ENCODE measurements at places on chromosomes 1 and 21. TPM values are rescaled to one million over a fixed set of nuclear protein-coding genes. Genes with fewer than 3 reads are reported as not detected.

Gene IL10
- total RNA-seq, result not detected

DNA sequence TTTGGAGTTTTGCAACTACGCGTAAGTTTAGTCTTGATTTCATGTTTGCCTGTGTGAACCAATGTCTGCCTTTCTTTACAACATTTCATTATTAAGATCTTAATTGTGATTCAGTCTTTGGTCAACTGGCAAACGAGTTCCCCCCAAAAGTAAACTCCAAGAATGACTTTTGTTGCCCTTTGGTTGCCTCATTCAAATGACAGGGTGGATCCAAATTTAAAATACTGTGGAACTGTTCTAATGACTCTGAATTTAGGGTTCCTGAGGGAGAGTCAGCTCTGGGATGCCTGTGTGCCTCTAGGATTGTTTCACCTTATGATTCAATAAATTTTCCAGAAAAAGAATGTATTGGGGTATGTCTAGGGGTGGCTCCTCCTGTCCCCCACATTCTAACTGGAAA, 105.3 kb downstream of the KCNN3 start:
- no peak for DNase-seq

Gene ALG14
- 1.3 TPM for total RNA-seq

DNA sequence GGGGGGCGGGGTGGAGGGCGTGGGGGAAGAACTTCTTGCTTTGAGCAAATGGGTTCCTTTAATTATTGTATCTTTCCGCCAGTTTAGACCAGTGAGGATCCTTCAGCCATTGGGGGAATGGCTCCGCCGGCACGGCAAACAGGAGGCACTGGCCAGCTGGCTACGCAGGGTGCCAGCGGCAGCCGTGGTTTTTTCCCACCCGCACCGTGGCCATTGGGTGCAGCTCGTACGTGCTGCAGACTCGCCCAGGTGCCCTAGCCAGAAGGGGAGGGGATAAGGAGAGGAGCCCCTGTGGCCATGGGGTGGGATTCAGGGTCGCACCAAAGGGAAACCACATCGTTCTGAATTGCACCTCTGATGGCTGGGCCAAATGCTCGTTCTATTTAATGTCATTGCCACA, 65.6 kb downstream of the RGSL1 start:
- DNase-seq, result no peak

DNA sequence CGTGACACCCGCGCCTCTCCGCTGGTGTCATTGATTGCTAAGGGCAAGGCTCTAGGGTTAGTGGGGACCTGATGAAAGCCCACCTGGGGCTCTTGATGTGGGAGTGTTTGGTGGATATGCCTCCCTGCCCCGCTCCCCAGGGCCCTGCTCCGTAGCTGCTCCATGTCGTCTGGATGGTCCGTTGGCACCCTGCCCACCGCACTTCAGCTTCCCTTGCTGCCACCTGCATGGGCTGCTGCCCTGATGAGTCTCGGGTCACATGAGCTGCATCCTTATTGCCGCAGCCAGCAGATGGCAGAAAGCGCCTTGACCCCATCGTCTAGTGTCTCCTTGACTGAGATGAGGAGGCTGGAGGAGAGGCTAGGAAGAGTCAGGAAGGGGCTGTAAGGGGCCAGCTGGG, 439.4 kb downstream of the CAMTA1 start:
- DNase-seq, result peak; percentile 15

DNA sequence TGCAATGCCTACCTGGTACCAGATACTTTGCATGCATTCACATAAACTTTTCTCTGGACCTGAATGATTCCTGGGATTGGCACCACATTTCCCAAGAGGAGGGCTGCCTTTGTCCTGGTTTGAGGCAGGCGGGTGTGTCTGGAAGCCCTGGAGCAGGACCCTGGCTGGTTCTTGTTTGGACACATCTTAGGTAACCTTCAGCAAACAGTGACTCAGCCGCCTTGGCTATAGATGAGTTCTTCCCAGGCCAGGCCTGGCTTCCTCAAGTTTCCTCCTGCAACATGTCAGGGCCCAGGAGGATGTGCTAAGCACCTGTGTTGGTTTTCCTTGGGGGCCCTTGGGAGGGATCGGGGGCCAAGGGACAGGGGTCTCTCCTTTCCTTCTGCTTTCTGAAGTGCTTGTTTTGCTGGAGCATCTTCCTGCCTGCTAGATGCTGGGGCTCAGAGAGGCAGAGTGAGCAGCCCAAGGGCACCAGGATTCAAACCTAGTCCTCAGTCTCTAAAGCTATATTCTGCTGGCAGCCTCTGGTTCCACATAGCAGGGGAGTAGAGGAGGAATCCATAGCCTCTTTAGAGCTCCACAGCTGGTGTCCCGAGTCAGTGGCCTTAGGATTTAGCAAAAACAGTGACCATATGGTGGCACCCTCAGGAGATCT, 38.2 kb downstream of the PAX7 start:
- no peak for DNase-seq

DNA sequence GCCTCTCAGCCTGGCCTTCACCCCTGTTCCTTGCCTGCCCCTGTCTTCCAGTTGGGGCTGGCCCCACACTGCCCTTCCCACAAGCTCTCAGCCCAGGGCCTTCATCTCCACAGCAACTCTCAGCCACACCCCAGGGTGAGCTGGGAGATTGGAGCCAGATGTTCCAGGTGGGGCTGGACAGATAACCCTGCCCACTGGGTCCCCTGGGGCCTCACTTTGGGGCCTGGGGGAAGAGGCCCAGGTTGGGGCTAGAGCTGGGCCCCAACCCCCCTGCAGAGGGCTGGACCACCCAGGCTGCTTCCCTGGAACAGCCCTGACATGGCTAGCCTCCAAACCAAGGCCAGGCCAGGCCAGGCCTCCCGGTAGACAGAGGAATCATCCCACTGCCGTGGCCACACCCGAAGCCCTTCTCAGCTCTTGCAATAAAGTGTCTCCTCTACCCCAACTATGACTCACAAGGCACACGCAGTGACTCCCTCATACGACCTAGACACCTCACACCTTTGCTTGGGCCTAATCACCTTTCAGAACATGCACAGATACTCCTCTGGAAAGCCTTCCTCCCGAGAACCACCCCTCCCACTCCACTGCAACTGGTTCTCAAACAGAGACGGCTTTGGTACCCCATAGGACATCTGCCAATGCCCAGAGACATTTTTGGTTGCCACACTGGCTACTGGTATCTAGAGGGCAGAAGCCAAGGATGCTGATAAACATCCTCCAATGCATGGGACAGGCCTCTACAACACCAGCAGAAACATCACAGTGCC, 22.2 kb downstream of the SLC2A1 start:
- no peak for DNase-seq

GRCh38 chr1:157133426-157133825, 4.8 kb downstream of the ETV3 start:
- no peak for DNase-seq

DNA sequence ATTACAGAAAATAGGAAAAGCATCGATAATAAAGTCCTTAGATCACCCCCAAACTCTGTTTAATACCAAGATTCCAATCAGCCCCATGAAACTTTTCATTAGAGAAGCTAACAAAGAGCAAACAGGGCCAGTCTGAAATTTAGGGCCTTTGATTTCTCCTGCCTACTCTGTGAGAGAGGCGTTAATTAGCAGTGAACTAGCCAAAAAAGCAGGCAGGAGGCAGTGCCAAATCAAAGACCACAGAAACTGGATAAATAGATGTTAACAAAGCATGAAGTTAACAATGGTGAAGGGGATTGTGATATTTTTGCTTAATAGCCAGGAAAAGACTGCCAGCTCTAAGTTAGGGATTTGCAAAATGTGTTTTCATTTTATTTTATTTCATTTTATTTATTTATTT, 11.2 kb downstream of the TAF5L start:
- DNase-seq, result no peak

Gene CYP4Z1
- not detected for total RNA-seq

Gene ST6GALNAC5
- total RNA-seq, result 6.2 TPM

DNA sequence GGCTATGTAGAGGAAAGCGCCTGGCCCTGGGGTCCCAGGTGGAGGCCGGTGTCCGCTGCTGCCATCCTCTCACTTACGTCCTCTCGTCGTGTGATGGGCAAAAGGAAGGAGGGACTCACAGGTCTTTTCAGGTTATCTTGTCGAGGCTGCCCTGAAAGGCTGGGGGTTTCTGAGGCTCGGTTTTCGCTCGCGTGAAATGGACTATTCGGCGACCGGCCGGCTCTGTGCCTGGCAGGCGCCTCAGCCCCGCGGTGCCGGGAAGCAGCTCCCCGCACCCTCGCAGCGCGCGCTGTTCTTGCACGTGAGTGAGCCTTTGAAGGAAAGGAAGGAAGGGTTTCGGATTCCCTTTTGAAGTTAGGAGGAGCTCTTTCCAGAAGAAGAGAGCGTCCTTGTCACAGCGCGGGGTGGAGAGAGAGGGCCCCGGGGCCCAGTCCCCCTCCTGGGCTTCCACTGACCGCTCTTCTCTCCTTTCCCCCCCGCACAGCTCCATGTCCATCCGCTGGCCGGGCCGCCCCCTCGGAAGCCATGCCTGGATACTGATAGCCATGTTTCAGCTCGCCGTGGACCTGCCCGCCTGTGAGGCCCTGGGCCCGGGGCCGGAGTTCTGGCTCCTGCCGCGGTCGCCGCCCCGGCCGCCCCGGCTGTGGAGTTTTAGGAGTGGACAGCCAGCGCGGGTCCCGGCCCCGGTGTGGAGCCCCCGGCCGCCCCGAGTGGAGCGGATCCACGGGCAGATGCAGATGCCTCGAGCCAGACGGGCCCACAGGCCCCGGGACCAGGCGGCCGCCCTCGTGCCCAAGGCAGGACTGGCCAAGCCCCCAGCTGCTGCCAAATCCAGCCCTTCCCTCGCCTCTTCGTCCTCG, 57.2 kb downstream of the AJAP1 start:
- DNase-seq, result peak; percentile 64

Gene UBE4B
- total RNA-seq, result 91.0 TPM

DNA sequence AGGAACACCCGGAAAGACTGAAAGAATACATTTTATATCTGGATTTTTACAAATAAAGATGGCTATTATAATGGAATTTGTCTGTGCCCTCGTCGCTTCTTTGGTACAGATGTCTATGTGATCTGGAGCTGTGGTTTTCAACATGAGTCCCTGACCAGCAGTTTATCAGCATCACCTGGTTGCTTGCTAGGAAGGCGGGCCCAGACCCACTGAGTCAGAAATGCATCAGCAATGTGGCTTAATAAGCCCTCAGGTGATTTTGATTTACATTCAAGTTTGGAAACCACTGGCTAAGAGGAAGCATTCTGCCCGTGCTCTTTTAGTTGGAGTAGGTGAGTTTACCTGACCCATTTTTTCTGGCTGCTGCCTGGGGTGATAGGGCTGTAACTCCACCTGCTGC, 31.7 kb downstream of the ATP1A1 start:
- no peak for DNase-seq

Gene YIPF1
- 31.8 TPM for total RNA-seq

- DNase-seq, result no peak
Observed at GRCh38 chr1:12798911-12799310, 7.7 kb downstream of the PRAMEF1 start.

DNA sequence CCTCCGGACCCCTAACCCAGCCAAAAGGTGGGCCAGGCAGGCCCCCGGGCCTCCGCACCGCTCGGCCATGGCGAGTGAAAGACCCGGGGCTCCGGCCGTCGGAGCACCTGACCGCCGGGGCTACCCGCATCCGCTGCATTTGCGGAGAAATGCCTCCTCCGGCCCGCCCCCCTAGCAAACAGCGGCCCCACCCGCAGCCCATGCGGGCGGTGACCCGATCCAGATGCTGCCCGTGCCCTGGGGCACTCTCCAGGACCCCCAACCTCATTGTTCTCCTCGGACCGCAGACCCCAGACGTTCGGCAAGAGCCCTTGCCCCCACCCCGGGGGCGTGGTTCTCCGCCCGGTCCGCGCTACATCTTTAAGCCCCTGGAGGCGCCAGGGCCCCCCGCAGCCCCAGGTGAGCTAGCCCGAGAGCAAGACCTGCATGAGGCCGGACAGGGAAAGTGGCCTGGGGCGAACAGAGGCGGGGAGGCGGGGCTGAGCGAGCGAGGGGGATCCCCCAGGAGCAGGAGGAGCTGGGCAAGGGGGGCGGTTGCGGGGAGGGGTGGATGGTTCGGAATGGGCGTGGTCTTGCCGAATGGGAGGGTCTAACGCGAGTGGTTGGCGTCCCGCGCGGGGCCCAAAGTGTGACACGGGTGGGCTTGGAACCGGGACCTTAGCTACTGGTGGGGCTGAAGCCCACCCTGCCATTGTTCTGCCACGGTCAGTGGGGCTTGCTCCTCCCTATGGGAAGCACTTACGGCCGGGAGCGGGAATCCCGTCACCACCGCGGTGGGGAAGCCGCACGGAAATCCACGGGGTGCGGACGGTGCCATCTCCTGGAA, 6.3 kb upstream of the CRYBG2 start:
- DNase-seq, result peak; percentile 86

DNA sequence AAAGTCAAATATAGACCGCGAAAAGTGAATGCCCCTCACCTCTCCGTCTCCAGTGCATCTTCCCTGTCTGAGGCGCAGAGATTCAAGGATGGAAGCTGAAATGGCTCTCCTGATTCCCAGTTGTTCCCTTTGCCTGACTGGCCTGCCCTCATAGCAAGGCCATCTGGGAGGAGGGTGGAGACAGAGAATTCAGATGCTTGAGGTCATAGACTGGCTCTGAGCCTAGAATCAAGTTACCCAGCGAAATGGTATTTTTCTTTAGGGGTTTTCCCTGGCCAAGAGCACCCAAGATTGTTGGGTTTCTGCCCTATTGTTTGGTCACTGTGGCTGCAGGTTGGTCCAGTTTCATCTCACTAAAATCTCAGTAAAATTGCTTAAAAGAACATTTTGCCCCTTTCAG, 7.2 kb downstream of the METTL13 start:
- DNase-seq, result no peak

DNA sequence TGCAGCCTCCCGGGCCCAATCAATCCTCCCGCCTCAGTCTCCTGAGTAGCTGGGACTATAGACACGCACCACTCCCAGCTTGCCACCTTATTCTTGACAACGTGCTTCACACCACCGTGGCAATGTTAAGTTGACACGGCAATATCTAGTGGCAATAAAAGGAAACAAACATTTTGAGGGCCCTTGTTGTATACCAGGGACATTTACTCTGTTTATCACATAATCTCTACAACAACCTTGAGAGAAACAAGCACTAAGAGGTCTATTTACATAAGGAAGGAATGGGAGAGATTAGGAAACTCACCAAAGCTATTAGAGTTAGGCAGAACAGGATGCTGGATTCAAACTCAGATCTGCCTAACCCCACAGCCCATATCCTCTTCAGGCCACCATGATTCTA, 3.1 kb downstream of the KLHDC8A start:
- DNase-seq, result no peak

DNA sequence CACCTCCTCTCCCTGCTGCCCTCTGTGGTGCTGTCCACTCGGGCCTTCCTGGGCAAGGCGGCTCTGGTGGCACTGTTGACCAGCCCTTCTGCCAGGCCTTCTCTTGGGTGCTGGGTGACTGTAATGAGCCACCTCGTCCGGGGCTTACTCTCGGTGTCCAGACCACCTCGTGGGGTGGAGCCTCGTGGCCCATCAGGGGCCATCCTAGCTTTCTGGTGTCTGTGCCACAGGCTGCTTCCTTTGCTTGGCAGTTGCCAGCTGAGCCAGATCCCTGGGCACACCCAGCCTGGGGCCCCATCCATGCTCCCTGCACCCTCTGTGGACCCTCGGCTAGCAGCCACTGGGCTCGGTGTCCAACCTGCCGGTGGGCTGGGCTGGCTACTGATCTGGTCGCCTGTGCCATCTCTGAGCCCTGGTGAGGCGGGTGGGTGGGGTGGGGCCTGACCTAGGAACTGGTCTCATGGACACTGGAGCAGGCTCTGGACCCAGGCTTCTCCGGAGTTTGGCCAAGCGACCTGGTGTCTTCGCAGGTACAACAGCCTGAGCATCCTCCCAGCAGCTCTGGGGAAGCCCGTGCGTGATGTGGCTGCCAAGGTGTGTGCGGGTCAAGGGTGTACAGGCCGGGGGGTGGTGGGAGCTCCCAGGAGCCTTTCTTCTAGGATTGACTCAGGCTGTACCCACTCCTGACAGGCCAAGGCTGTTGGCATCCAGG, 1.4 kb downstream of the PRXL2B start:
- no peak for DNase-seq
